DMS79 (cell line): ENCODE measurements at places on chromosomes 2 and 18.

DNA sequence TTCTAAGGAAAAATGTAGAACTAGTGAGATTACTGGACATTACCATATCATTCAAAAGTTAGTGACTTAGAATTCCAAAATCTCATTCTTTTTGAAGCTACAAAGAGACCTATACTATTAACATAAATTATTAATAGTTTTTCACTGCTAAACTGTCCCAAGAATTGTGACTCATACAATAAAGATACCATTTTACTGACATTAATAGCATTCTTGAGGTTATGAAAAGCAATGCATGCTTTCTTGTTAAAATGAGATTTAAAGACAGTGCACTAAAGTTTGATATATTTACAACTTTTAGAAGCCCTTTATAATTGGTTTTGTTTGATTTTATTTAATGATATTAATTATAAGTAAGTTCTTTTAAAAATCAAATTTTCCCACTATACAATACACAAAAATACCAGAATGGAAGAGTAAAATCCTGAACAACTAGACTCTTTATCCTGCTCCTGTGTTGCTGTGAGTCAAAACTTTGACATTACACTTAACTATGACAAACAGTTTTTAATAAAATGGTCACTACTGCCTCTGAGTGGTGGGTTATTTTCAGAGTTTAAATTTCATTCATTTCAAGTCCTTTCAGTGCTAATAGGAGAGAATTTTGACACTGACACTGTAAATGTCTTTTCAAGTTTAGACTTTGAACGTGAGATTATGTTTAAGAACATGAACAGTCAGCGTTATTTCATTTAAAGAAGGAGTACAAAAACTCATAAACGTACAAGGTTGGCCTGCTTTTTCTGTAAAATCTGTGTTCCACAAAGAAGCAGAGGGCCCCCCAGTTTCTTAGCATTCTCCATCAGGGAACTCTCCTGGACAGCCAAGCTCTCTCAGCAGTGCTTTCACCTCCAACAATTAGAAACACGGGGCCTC lies 54.5 kb downstream of the FAM124B start:
- no peak for DNase-seq

GRCh38 chr2:205996161-205996560 lies 89.8 kb downstream of the INO80D start:
- DNase-seq = no peak

GRCh38 chr18:79856119-79857007 lies 58.6 kb downstream of the KCNG2 start:
- DNase-seq = peak; percentile 71

- DNase-seq = no peak
These were observed 67.9 kb upstream of the RAPGEF4 start for GRCh38 chr2:172667581-172668325.

DNA sequence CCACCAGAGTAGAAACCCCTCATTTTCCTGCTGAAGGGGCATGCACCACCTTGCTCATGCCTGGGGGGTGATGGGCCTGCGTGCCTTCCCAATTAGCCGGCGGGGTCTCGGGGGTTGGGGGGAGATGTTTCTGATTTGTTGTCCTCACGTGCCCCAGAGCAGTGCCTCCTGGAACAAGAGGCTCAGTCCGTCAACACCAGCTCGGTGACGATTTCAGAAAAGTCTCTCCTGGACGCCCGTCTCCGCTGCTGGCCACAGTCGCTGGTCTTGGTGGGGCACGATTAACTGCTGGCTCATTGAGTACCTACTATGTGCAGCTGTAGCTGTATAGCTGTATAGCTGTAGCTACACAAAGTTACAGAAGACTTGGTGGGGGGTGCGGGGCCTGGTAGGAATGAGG lies 4.4 kb downstream of the ACKR3 start:
- no peak for DNase-seq

- DNase-seq = no peak
These were observed 59.0 kb downstream of the GLI2 start for GRCh38 chr2:120794716-120795115.

DNA sequence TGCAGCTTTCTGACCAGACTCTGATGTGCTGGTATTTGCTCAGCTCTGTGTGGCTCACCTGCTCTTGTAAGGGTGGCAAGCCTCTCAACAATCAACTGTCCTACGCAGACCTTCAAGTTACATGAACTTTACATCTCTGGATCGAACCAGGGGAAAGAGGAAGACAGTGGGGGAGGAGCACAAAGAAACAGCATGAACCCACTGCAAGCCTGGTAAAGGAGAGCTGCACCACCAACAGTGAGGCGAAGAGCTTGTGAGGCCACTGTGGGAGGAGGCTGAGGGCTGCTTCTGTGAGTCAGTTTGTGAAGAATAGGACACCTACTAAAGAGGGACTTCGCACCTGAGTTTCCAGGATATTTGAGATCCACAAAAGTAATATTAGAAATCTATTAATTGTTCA lies 18.8 kb upstream of the FAM110C start:
- DNase-seq = no peak

GRCh38 chr2:228545748-228546145 lies 364.3 kb upstream of the SPHKAP start:
- DNase-seq = no peak

- no peak for DNase-seq
These were observed 65.2 kb downstream of the FARP2 start for GRCh38 chr2:241421330-241421729.

DNA sequence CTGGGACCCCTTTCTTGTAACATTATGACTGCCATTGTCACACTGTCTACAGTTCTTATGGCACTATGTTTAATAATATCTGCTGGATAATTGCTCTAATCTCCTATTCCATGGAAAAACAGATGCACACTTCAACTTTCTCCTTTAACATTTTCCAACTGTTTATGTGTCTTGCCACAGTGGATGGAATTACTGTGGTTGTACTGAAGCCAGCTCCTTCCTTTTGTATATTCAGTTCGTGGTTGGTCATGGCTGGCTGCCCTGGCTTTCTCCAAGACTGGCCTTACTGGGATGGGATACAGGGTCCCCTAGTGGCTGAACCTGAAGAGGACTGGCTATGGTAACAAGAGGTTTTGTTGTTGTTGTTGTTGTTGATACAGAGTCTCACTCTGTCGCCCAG lies 113.9 kb downstream of the SS18 start:
- no peak for DNase-seq

DNA sequence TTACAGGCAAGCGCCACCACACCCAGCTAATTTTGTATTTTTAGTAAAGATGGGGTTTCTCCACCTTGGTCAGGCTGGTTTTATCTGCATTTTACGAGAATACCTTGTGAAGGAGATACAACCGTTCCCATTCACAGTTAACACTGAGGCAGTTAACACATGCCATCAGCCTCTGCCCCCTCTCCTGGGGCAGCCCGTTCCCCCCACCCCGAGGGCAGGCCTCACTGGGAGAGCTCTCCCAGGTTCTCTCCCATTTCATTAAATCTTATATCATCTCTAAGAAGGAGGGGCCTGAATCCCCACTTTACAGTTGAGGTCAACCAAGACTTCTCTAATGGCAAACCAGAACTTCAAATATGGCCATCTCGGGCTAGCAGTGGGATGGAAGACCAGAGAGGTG lies 95.0 kb upstream of the ST3GAL5 start:
- DNase-seq = no peak

DNA sequence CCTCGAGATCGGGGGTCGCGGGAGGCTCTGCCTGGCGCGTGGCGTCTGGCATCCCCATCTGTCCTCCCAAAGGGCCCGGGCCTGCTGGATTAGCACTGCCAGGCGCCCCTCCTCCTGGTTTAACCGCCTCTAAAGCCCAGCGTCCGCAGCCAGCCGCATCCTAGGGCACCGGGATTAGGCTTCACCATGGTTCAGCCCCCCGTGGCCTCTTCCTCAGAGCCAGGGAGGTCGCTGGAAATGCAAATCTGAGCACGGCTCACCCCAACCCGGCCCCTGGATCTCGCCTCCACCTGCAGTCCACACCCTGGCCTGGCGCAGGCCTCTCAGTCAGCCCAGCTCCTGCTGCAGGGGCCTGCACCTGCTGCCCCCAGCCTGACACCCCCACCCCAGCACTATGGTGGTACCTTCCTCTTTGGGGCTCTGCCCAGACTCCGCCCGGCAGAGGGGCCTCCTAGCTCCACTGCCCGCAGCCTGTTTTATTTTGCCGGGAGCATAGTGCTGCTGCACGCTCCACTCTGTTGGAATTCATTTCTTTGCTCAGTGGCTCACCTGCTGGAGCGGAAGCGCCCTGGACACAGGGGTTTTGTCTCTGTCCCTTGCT lies 13.2 kb downstream of the PRELID3A start:
- DNase-seq = peak; percentile 80

DNA sequence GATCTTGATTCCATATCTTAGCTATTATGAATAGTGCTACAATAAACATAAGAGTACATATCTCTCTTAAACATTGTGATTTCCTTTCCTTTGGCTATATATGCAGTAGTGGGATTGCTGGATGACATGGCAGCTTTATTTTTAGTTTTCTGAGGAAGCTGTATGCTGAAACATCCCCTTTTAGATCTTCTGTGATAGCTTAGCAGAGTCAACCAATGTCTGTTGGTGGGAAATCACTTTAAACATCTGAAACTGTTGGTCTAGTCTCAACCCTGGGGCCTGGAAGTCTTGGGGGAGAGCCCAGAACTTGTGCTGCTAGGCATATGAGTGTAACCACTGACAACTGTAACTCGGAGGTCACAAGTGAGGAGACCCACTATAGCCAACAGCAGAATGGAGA lies 378.6 kb upstream of the SLC14A2 start:
- no peak for DNase-seq

DNA sequence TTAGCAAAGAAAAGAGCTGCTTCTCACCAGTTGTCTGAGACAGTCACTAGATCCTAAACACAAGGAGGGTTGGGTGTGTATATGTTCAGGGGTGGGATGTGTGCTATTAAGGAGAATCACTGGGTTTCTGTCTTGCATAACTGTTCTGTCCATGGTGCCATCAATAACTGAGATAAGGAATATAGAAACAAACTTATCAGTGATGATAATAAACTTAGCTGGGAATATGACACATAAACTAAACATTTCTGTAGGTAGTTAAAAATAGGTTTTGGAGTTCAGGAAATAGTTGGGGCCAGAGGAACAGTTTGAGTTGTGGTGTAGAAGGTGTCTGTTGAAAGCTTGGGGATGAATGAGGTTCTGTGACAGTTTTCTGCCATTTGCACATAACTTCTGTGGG lies 17.4 kb downstream of the NAPG start:
- DNase-seq = no peak

DNA sequence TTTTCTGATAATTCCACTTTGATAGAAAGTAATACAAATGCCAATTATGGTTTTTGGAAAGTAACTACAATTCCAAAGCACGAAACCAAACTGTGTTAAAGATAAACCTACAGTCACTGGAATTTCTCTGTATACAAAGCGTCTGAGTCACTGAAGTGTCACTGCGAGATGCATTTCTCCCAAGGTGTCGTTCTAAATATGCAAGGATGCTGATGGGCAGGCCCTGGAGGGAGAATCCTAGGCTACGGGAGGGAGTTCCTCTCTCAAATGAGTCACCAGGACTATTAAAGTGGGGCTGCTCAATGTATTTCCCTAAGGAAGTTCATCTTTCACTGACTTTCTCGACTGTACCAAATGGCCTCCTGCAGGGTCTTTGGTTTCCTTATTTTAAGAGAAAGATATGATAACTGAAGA lies 163.8 kb upstream of the STK17B start:
- no peak for DNase-seq

DNA sequence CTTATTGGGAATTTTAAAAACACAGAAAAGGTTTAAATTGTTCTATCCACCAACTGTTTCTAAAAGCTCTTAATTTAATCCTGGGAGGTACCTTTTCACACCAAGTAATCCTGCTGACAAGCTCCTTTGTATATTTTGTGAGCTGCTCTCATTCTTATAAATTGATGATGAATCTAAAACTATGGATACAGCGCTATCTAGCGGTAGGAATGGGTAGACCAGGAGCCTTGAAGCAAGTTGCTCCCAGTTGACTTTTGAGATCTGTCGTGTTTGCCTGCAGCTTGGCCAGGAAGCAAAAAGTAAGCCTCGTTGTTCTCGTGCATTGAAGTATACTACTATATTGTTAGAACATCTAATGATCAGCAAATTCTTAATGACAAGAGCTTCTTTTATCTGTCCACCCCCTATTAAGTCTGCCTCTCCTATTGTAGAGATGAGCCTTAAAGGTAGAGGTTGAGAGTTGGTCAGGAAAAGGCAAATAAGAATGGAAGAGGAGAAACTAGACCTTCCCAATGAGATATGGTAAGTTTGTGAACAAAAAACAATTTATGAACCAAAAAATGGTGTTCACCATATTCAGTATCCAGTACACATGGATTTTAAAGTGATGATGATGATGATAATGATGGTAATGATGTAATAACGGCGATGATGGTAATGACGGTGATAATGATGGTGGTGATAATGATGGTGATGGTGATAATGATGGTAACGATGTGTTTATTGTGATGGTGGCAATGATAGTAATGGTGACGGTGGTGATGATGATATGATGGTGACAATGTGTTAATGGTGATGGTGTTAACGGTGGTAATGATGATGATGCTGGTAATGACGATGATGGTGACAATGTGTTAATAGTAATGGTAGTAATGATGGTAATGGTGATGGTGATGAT lies 212.1 kb upstream of the NCKAP5 start:
- peak; percentile 20 for DNase-seq

DNA sequence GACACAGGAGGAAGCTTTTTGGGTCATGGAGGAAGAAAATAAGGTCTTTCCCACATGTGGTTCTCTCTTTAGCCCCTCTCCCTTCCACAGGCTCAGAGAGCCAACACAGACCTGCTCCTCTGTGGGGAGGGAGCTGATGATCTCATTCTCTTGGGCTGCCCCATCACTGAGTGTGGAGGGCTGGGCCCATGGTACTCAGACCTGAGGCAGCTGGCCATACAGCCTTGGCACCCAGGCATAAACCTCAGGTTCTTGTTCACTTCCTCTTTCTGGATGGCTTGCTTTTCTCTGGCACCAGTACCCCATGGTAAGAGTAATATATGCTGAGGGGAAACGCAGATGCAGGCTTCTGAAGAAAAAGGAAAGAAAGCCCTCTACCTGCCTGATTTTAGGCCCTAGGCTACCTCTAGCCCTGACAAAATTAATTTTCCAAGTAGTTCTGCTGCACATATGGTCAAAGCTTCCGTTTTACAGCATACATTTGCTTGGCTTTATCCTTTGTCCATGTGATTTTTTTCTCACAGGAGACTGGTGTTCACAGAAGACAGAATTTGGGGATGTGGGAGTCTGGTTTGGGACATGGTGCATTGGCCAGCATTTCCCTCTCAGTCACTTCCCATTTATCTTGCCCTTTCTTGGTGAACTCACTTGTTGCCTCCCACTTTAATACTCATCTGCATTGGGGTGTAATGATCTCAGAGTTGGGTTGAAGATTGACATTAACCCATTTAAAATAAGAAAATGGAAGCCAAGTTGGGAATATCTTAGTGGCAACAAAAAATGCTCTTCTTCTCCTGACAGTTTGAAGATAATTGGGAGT lies 11.1 kb downstream of the DHRS9 start:
- DNase-seq = no peak

- no peak for DNase-seq
These were observed 15.7 kb downstream of the CNDP2 start for GRCh38 chr18:74511823-74512222.

DNA sequence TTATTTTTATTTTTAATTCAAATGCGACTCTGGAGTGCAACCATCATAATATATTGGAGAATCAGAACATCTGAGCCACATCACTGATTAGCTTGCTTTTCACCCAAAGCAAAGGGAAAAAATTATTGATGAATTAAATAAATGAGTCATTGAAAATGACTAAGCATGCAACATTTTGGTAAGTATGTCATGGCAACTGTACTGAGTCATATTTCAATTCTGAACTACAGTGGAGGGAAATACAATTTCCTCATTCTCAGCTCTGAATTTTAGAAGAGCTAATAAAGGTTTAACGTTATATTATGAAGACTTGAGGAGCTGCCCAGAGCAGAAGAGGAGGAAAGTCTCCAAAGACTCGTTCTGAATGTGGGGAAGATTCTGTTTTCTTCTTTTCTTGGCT lies 89.6 kb upstream of the CCDC68 start:
- no peak for DNase-seq
